ENCODE measurements at places on chromosomes 3 and 15.

- DNase-seq, result no peak
Measured at GRCh38 chr15:73341886-73342600, 26.7 kb downstream of the HCN4 start.

DNA sequence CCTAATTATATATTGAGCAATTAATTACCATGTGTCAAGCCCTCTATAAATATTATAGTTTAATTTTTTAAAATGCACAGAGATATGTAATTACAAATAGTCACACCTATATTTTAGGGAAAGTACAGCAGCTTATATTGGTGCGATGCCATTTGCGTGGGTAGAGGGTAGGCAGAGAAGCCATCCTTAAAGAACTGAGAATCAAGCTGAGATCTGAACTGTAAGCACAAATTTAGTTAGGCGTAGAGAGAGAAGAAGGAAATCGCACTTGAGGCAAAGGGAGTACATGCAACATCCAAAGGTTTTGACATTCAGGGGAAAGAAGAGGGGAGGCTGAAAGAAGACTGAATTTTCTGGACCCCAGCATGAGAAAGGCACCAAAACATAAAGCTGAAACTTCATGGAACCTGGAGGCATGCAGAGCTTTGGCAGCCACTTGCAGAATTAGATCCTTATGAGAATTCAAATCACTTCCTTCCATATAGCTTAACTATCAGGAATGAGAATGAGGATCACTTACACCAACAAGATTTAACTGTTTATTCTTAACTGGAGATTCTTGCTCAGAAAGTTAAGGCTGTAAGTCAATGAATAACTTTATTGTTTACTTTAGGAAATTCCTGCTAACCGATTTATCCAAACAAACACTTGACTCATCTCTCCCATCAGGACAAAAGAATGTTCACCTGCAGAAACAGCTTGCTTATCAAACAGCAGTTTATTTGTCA lies 114.3 kb downstream of the TGFBR2 start:
- no peak for DNase-seq

DNA sequence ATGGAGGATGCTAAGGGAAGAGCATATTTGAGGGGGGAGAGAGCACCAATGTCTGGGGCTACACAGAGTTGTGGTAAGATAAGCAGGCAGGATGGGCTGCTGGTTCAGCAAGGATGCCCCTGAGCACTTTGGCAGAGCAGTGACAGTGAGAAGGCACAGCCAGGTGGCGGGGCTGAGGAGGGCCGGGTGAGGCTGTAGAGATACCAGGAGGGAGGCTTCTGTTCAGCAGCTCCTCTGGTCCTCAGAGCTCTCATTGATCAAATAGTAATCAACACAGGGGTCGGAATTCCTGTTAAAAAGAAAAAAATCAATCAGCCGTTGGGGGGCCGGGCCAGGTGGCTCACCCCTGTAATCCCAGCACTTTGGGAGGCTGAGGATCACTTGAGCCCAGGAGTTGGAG lies 11.5 kb upstream of the XIRP1 start:
- DNase-seq, result no peak

GRCh38 chr15:33808720-33809457 lies 159.4 kb upstream of the CHRM5 start:
- no peak for DNase-seq

- DNase-seq, result no peak
Measured at GRCh38 chr3:147160984-147161383, 245.4 kb downstream of the ZIC4 start.

Data from SK-N-DZ (cell line).